ENCODE measurements at places on chromosomes 1 and 21.

DNA sequence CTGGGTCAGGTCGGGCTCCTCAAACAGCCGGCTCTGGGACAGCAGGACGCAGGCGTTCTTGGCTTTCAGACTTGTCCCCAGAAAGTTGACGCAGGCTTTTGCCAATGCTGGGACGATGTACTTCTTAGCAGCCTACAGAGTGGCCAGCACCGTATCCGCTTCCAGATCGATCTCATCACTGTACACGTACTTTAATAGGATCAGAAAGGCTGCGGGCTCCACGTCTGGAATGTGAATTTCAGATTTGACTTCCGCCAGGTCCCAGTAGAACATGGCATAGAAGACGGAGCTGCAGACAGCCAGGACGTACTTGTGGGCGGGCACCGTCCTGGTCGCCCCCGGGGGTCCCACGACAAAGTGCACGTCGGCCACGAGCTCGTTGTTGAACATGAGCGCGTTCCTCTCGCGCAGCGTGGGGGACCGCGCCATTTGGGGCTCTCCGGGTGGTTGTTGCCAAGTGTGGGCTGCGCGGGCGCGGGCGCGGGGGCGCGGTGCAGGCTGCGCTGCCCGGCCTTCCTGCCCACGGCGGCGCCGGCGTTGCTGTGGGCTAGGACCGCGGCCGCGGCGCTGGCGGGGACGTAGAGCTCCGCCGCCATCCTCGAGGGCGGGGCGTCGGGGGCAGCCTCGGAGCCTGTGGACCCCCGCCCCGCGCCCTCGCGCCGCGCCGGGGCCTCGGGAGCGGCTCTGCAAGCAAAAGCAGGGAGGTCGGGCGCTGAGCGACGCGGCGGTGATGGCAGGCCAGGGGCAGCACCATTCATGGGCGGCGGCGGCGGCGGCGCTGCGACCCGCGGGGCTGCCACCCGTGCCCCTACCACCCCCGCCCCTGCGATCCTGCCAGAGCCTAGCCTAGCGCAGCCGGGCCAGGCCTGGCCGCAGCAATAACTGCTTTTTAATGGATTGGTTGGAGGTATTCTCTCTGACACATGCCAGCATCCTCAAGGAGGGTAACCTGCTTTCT is 10.6 kb downstream of the CNR2 start:
- no peak for DNase-seq

DNA sequence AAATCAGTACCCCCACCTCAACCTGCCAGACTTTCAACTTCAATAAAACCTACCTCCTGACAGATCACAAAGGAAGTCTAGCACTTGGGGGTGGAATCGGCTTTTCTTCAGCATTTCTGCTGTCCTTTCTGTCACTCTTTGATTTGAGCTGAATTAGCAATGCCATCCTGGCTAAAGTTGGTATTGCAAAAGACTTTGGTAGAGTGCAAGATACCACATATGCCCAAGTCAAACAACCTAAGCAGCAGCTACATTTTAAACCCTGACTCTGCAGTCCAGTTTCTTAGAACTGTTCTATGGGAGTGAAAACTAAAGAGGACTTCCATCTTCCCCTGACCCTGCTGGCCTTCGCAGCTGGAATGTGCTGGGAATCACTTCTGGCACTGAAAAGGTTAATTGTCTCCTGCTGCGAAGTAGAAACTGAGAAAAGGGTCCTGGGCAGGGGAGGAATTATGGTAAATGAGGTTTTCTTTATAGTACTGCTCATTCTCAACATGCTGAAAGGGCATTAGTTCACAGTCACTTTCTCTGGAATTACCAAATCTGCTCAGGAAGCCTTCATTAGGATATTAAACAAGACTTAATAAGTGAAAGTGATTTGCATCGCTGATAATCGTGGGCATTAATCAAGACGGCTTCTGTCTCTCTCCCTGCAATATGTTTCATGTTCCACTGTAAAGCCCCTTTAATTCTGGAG is 126.2 kb upstream of the SMYD2 start:
- DNase-seq, result no peak

DNA sequence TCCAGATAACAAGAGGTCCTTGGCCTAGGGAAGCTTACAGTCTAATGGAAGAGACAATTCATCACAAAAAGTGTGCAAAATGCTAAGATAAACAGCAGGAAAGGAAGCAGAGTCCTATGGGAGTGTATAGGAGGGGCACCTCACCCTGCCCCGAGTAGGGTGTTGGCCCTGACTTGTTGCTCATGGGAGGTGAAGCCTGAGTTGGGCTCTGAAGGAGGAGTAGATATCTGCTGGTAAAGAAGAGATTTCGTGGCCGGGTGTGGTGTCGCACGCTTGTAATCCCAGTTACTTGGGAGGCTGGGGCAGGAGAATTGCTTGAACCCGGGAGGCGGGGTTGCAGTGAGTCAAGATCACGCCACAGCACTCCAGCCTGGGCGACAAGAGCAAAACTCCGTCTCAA is 18.6 kb upstream of the GPR37L1 start:
- DNase-seq, result no peak

DNA sequence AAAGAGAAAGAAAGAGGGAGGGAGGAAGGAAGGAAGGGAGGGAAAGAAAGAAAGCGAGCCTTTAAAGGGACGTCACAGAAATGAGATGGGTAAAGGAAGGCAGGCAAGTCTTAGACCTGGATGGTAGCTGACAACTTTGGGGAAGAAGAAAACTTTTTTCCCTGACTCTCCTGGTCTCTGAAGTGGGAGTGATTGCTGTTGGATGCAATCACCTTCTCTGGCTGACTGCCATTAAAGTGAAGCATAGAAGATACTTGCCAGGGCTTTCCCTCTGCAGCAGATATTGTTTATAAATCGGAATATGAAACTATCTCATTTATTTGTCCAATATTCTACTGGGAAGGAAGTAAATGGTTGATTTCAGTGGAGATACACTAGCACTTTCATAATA is 27.0 kb downstream of the VCAM1 start:
- no peak for DNase-seq

- DNase-seq, result no peak
These were observed 64.3 kb upstream of the TTC34 start for GRCh38 chr1:2865571-2866421.

DNA sequence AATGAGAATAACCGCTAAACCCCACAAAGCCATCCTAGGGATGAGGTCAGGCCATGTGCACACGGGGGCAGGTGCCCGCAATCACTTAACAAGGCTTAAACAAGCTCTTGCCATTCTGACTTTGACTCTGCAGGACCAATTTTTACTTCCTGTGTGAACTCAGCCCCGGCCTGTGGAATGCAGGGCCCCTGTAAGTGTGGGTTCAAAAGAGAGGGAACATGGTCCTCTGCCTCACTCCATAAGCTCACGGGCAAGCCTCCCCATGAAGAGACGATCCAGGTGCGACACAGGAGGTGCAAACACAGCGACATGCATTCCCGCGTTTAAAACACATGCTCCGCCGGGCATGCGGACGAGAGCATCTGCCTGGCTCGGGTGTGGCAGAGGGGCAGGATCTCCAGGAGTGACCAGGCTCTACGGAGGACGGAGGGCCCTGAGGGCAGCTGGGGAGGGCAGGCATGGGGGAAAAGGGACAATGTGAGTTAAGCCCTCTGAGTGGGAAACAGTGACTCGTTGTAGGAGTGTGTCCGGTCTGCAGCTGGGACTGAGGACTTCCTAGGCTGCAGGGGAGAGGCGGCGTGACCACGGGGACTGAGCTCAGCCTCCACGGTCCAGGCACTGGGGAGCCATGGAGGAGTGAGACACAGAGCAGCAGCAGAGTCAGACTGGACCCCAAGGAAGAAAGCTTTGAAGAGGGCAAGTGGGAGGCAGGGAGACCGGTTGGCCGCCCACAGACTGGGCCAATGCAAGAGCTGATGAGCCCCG is 40.6 kb upstream of the AJAP1 start:
- DNase-seq, result no peak

- DNase-seq, result no peak
These were observed 5.2 kb upstream of the ZNF678 start for GRCh38 chr1:227557962-227558725.

DNA sequence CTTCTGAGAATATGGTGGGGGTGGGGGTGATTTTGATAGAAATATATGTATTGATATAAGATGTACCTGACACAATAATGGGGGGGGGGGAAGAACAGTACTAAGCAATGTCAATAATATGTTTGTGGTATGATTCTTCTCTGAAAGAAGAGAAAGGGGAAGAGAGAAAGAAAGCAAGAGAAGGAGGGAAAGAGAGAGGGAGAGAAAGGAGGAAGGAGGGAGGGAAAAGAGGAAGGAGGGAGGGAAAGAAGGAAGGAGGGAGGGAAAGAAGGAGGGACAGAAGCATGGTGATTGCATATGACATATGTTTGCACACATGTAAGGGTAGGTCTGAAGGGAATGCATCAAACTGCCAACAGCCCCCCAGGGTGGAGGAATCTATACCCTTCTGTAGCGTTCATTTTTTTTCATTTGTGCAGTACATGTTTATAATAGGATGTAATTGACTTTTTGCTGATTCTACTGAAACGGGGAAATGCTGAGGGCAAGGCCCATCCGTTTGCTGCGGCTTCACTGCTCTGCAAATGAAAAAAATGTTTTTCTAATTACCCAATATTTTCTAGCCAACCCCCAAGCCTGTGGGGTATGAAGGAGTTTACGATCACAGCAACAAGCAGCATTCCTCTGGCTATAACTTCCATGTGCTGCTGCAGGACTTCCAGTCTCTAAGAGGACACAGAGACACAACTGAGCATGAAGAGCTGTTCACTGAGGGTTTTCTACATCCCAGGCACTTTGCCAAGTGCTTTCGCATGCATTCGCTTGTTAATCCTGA is 119.3 kb upstream of the ZC3H12A start:
- no peak for DNase-seq

GRCh38 chr1:200453553-200453905 is 43.7 kb upstream of the ZNF281 start:
- no peak for DNase-seq

GRCh38 chr1:150820730-150821512 is 12.9 kb upstream of the CTSK start:
- DNase-seq, result no peak
